Hematopoietic multipotent progenitor cell treated with erythropoietin and hydrocortisone succinate and interleukin-3 and kit ligand, for 15 days (in vitro differentiated cells): ENCODE measurements at places on chromosomes 3 and 15.

- no peak for DNase-seq
Observed at GRCh38 chr15:74251131-74251811, 15.1 kb downstream of the CCDC33 start.

- no peak for DNase-seq
Observed at GRCh38 chr3:32888739-32889138, 62.7 kb upstream of the CCR4 start.

- peak; percentile 46 for DNase-seq
Observed at GRCh38 chr15:58770519-58770856, 614 bp upstream of the MINDY2 start.

GRCh38 chr3:1117843-1118473 is 25.1 kb downstream of the CNTN6 start:
- DNase-seq = no peak

- peak; percentile 48 for DNase-seq
Observed at GRCh38 chr15:90871139-90871715, 2.8 kb downstream of the FURIN start.

DNA sequence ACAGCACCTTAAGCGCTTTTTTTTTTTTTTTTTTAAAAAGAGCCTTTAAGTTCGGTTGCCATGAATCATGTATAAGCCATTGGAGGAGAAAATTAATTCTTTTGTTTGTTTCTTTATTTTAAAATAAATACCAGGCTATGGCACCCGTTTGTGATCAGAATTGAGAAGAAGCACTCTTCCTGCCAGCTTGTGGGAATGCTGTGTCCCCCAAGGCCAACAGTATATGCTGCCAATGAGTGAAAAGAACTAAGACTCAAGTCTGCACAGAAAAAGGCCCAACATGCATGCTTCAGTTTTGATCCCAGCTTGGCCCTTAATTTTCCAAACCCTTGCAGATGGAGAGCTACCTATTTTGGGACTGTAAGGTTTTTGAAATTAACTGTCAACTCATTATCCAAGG is 90.5 kb downstream of the LRRC3B start:
- DNase-seq = no peak

- no peak for DNase-seq
Observed at GRCh38 chr3:189561256-189561655, 69.9 kb upstream of the TP63 start.
